Cardiac septum (tissue), 1 donor: ENCODE measurements at places on chromosomes 2 and 18.

GRCh38 chr2:128343459-128343858 lies 24.8 kb upstream of the HS6ST1 start:
- DNase-seq = no peak

DNA sequence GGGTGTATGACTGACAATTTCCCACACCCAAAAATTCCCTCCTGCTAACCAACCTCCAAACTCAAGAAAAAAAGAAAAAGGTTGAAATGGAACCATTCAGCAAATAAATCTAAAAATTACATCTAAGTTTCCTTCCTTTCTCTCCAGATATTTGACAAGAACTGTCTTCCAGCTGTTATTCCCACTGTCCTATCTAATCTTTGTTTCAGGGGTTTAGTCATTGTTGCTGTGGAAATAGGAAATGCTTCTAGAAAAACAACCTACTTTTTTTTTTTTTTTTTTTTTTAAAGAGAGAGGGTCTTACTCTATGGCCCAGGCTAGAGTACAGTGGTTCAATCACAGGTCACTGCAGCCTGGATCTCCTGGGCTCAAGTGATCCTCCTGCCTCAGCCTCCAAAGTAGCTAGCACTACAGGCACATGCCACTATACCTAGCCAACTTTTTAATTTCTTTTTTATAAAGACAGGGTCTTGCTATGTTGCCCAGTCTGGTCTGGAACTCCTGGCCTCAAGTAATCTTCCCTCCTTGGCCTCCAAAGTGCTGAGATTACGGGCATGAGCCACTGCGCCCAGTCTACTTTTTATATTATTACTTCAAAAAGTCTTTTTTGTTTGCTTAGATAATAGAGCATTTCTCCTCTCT lies 88.1 kb downstream of the ITSN2 start:
- no peak for DNase-seq

DNA sequence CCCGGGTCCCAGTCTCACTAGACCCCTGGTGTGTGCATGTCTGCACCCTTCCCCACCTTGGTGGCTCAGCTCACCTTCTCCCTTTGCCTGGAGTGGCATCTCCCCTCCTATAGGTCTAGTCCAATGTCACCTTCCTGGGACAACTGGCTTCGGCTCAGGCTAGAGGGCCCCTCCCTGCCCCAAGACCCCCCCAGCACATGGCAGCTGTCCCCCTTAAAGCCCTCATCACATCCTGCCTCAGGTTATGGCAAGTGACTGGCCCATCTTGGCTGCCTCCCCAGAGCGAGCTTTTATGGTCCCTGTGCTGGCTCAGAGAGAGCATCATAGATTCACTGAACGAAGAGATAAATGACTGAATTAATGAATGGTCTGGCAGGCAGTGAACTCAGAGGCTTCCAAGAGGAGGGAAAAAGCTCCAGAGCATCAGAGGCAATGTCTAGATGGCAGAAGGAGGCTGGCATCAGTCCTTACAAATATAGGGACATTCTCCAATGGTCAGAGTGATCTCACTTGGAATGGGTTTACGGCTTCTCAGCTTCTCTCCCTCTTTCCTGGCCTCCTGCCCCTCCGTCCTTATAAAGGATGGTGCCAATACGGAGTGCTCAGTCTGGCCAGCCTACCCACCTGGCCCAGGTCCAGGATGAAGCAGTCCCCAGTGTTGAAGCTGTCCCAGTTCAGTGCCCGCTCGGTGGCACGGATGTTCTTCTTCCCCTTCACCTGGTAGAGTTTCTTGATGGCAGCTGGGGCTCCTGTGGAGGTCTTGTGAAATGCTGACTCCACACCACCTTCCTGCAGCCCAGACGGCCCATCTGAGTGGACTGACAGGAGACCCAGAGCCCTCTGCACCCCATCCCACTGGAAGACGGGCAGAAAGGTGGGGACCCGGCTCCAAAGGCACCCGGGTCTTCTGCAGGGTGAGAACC lies 9.4 kb downstream of the CAPG start:
- DNase-seq = no peak

DNA sequence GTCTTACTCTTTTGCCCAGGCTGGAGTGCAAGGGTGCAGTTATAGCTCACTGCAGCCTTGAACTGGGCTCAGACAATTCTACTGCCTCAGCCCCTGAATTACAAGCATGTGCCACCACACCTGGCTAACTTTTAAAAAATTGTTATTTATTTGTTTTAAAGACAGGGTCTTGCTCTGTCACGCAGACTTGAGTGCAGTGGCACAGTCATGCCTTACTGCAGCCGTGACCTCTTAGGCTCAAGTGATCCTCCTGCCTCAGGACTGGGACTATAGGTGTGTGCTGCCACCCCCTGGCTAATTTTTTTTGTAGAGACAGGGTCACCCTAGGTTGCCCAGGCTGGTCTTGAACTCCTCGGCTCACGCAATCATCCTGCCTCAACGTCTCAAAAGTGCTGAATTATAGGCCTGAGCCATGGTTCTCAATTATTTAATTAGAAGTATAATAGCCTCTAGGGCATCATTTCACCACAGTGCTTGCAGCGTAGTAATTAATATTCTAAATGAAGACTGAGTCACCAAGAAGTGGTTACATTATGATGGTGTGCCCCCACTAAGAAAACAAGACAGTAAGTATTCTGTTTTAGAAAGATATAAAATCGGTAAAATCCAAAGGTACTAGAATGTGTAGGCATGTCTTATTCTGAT lies 69.6 kb downstream of the EML4 start:
- DNase-seq = no peak

- DNase-seq = no peak
Observed at GRCh38 chr2:217065695-217066405, 206.0 kb upstream of the TNP1 start.

DNA sequence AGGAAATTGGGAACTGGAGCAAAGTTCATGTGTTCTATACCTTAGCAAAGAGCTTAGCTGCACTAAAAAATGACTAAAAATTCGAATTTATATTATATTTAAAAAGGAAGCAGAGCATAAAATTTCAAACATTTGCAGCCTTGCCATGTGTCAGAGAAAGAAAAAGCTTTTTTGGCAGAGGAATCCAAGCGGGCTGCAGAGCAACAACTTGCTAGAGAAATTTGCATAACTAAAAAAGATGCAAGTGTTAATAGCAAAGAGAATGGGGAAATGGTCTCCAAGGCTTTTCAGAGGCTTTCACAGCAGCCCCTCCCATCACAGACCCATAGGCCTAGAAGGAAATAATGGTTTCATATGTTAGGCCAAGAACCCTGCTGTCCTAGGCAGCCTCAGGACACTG lies 1315.9 kb downstream of the DSC3 start:
- no peak for DNase-seq

- peak; percentile 61 for DNase-seq
Observed at GRCh38 chr2:231923951-231924888, 2.0 kb downstream of the NPPC start.

- DNase-seq = no peak
Observed at GRCh38 chr2:237214030-237214675, 128.5 kb downstream of the COPS8 start.

- no peak for DNase-seq
Observed at GRCh38 chr2:176652300-176653182, 383.3 kb downstream of the MTX2 start.

- no peak for DNase-seq
Observed at GRCh38 chr18:59460072-59460420, 101.0 kb upstream of the LMAN1 start.

DNA sequence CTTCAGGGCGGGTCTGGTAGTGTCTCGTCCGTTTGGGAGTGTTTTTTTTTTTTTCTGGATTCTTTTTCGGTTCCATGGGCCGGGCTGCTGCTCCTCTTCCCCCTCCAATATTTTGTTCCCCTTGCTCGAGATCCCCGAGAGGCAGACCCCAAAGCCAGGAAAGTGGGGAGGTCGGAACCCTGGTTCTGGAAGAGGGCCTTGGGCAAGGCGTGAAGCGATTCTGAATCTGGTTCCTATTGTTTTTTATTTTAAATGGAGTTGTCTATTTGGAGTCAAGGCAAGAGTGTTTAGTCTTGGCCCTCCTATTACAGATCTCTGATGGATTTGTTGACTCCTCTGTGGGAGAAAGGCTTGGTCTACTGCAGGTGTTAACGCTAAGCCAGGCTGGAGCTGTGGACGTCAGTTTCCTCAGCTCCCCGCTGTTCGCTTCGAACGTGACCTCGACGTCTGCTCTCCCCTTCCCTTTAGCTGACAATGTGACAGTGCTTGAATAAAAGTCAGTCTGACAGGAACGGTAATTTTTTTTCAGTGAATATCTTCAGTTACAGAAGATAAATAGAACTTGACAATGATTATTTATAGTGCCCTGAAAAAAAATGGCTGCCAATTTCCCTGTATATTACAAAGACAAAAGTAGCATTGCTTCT lies 683 bp upstream of the DNAJC27 start:
- no peak for DNase-seq

- no peak for DNase-seq
Observed at GRCh38 chr2:73841912-73842738, 13.4 kb downstream of the STAMBP start.

DNA sequence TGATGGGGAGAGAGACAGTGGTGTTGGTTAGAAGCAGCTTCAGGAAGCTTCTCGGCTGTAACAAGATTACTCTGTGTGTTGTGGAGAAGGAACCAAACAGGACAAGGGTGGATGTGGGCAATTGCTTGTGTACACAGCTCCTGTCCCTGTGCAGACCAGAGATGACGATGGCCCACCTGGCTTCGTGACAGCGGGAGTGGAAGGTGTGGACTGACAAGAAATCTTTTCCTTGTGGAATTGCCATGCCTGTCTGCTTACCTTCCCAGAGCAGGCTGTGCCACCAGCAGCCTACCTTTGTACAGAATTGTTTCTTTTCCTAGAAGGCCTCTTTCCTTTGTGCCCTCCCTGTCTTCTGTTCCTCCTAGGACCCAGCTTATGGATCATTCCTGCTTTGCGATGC lies 93.8 kb downstream of the ITGB1BP1 start:
- no peak for DNase-seq

DNA sequence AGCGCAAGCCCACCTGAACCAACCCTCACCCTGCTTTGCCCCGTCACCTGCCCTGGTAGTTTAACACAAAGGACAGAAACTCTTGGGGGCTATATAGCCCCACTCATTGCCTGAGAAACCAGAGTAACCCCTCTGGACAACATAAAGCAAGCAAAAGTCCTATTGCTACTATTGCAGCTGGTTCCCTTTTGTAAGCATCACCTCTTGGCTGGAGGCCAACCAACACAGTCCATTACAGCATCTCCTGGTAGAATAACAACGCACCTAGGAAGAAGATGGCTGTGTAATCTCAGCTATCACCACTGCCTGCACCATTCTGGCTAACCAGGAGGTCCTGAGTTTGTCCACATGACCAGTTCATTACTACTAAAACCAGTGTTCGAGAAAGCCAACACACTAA lies 36.4 kb downstream of the FLACC1 start:
- no peak for DNase-seq

GRCh38 chr18:14075196-14075595 lies 57.0 kb downstream of the ZNF519 start:
- DNase-seq = no peak

DNA sequence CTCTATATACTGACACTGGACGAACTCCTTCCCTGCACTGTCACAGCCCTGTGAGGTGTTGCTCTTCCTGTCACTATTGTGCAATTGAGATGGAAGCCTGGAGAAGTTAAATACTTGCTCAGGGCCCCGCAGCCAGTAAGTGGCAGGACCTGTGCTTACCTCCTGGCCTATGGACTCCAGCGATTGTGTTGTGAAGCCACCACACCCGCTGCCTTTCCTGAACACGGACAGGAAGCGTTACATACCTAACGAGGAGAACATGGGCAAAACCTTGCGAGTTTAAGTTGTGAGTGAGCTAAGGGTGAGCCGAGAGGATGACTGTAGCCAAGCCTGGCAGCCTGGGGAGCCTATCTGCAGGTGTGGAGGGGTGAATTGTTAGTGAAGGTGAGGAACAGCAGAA lies 26.1 kb downstream of the RAB31 start:
- no peak for DNase-seq

- DNase-seq = no peak
Observed at GRCh38 chr18:49843778-49844625, 30.7 kb upstream of the ACAA2 start.

DNA sequence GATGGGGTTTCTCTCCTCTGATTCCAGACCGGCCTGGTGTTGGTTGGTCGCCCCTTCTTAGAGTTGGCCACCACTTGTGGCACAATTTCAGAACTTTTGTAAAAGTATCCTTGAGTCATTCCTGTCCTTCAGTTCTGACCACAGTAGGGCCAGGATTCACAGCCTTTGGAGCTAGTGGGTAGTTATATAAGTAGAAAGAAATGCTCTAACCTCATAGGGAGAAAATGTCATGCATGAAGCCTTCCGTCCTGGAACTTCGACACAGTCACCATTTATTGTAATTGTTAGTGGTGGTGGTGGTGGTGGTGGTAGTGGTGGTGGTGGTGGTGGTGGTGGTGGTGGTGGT lies 65.4 kb downstream of the EPAS1 start:
- no peak for DNase-seq

DNA sequence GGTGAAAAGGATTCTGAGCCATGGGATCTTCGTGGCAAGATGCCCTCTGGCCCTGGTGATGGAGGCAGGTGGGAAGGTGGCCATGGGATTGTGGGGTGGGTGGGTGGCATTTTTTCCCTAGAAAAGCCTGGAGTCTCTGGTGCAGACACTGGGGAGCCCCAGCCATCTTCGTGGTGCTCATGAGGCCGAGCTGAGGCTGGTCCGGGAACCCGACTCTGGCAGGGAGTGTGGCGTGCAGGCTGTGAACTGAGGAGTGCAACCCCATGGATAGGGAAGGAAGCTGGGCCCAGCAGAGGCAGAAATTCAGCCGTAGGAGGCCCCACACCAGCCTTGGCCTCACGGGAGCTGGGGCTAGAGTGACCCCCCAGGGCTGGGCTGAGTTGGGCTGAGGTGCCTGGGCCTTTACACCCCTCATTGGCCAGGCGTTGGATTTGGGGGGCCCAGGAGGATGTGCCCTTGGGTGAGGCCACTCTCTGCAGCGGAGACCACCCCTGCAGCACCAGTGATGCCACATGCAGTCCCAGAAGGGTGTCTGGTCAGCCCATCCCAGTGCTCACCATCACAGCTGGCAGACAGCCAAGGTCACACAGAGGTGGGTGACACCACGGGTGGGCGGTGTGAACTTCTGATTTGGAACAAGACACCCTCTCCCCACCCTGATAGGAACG lies 115.6 kb upstream of the HDAC4 start:
- DNase-seq = no peak
